ENCODE measurements at places on chromosomes 12 and 14. TPM values are rescaled to one million over a fixed set of nuclear protein-coding genes. Genes with fewer than 3 reads are reported as not detected.

Gene SLC7A7
- 13.6 TPM for total RNA-seq

Gene SLC4A8
- total RNA-seq, result 4.9 TPM

Gene SCN8A
- 5.7 TPM for total RNA-seq

Gene RND1
- 1.5 TPM for total RNA-seq

Gene CYP46A1
- 0.09 TPM for total RNA-seq

Gene HOXC4
- not detected for total RNA-seq

Gene YLPM1
- 43.1 TPM for total RNA-seq

Gene KRT6B
- under 0.01 TPM for total RNA-seq

Gene THAP2
- 2.8 TPM for total RNA-seq

Gene DHRS4
- total RNA-seq, result 58.5 TPM

Gene FLRT2
- 34.4 TPM for total RNA-seq

Gene VTI1B
- 75.7 TPM for total RNA-seq

Gene ANO2
- total RNA-seq, result 33.1 TPM

Gene C14orf180
- not detected for total RNA-seq

Data from endothelial cell of coronary artery (primary cell).